Hematopoietic multipotent progenitor cell treated with erythropoietin and hydrocortisone succinate and interleukin-3 and kit ligand, for 6 days (in vitro differentiated cells): ENCODE measurements at places on chromosomes 11 and 22.

DNA sequence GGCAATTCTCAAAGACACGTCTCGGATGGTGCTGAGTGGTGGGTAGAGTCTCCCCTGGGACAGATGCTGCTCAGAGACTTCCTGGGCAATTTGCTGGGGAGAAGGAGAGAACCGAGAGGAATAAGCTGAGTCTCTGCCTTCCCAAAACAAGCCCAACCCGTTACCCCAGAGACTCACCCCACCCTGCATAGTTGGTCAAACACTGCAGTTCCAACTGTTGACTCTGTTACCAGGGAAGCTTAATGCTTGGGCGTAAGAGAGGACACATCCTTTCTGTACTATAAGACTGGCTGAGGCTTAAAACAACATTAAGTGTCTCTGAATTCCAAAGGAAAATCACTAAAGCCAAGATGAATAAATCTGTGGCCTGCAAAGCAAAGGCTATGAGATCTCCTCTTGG lies 68.1 kb downstream of the CCDC81 start:
- DNase-seq, result no peak

- DNase-seq, result no peak
Observed at GRCh38 chr11:115167456-115167855, 336.8 kb downstream of the CADM1 start.

GRCh38 chr22:24507716-24508115 lies 12.6 kb downstream of the UPB1 start:
- DNase-seq, result no peak

DNA sequence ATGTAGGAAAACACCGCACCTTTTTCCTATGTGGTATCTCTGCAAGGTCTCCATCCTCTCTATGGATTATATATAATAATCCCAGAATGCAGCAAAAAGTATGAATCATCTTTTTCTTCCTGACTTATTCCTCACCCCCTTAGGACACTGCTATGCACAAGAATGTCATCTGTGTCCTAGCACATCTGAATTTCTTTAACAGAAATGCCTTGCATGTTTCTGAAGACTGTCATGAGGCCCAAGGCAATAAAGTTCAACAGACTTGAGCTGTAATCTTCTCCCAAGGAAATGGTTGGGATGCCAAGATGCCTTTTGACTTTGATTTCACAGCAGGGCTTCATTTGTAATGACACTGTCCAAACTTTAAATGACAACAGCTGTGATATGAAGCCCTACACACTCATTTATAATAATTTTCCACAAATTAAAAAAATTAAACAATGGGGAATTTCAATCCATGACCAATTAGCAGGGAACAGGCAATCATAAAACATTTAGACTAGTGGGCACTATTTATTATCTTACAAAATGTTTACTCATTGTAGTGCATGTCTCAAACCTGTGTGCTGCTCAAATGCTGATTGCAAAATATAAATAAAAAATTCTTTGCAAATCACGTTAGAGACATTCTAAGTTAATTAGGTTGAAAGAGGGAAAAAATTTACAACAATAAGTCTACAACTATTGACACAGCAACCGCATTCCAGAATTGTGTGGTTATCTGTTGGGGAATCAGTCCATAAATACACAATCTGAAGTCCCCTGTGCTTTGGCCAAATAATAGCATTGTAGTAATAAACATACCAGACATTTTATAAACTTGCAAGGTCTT lies 242.3 kb downstream of the SWAP70 start:
- no peak for DNase-seq

DNA sequence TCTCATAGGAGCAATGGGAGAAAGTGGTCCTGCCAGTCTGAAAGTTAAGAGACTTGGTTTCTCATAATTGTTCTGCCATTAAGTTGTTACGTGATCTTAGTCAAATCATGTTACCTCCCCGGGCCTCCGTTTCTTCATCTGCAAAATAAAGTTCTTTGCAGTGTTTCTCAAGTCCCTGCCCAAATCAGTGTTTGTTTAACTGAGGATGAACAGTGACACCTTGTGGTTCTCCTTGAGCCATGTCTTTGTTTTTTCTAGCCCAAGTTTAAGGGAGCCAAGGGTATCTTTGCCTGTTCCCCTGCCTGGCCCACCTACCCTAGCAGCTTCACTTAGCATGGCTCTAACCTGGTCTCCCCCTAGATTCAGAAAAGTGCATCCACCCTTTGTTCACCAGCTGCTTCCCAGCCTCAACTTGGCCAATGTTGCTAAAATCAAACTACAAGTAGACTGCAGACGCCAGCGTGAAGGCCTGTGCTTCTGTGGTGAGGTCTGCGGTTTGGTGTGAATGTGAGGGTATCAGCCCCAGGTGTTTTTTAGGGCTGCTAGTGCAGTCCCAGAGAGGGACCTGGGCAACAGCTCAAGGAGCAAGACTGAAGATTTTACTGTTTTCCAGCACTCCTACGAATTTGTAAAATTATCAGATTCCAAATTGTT lies 35.5 kb downstream of the FZD4 start:
- DNase-seq, result peak; percentile 73

DNA sequence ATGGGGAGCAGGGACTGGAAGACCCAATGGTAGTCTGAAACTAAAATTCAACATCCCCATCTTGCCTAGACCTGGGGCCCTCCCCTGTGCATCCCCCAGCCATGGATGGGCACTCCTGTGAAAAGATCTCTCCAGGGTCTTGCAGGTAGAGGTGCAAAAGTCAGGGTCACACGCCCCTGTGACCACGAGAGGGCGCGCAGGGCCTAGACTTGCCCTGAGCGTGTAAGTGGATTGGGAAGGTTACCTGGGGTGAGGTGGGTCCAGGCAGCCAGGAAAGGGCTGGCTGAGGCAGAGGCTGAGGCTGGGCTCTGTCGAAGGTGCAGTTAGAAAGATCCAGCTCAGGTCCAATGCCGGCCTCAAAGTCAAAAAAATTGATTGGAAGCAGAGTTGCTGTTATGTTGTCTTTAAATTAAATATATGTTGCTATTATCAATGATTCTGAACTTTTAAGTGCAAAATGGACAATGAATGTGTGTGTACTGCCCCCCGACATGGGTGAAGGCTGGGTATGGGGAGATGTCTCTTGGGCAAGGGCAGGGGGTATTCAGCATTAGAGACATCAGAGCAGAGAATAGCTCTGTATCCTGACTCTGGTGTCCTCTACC lies 4.8 kb upstream of the POU2F3 start:
- peak; percentile 68 for DNase-seq

GRCh38 chr11:77027275-77027674 lies 6.9 kb upstream of the B3GNT6 start:
- no peak for DNase-seq
